ENCODE measurements at places on chromosomes 1 and 21. TPM values are rescaled to one million over a fixed set of nuclear protein-coding genes. Genes with fewer than 3 reads are reported as not detected.

Gene IGSF3
- total RNA-seq, result 26.5 TPM

Gene FAM151A
- not detected for total RNA-seq

Gene CNIH3
- 0.62 TPM for total RNA-seq

Gene ESRRG
- total RNA-seq, result not detected

Gene SPRR2E
- not detected for total RNA-seq

All from A549 treated with DMSO at 1 μM for 4 hours (cell line).